AG10803 (cell line): ENCODE measurements at places on chromosomes 7 and 10.

DNA sequence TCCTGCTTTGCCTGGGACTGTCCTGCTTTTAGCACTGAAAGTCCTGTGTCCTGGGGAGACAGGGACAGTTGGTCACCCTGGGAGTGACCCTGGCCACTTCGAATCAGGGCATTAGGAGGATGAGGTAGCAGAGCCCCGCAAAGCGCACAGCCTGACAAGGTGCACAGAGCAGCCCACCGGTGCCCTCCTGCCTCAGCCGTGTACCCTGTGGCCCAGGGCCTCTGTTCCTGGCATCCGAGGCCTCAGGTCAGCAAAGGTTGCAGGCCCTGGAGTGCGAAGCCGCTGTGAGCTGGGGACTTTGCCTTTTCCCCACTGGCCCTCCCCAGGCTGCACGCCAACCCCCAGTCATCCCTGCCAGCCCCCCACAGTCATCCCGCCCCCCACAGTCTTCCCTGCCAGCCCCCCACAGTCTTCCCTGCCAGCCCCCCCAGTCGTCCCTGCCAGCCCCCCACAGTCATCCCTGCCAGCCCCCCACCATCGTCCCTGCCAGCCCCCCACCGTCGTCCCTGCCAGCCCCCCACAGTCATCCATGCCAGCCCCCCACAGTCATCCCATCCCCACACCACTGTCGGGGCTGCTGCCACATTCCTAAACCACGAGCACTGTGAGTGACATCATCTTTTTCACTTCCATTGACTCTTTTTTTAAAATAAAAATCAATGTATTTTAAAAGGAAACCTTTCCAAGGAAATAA, 91.8 kb downstream of the RGS10 start:
- peak; percentile 12 for DNase-seq

DNA sequence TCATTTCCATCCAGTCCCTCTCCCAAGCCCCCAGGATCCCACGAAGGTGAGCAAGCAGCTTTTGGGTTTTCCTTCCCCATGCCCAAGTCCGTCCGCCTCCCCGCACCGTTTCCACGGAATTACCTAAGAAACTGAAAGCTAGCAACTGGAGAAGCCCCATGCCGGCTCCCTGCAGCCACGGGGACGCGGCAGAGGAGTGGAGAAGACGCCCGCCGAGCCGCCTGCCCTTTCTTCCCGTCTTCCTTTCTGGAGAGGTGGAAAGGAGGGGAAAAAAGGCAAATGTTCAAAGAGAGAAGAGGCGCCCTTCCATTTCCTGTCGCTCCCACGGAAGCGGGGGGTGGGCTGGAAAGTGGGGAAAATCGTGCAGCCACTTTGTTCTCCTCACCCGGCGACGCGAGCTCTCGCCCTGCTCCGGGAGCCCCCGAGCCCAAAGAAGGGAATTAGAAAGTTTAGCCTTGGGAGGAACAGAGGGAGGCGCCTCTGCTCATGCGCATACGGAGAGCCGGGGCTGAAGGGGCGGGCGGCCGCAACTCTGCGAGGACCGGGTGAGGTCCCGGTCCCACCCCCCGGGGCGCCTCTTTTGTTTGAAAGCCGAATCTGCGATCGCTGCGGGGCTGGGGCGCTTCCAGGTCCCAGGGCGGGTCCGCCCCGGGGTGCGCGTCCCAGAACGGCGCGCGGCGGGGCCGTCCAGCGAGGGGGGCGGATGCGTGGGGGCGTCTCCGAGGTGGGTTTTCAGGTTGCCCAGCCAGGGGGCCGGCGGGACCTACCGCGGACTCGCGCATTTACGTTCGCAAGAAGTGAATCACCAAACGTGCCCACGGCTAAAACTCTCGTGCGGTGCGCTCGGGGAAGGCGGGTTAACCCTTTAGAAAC, at the start of gene LAMB1:
TSS of gene LAMB1 (minus strand) at position 436 of the 873 bp plus-strand sequence. CDS start at position 160, 276 bp downstream.
- peak; percentile 64 for DNase-seq

DNA sequence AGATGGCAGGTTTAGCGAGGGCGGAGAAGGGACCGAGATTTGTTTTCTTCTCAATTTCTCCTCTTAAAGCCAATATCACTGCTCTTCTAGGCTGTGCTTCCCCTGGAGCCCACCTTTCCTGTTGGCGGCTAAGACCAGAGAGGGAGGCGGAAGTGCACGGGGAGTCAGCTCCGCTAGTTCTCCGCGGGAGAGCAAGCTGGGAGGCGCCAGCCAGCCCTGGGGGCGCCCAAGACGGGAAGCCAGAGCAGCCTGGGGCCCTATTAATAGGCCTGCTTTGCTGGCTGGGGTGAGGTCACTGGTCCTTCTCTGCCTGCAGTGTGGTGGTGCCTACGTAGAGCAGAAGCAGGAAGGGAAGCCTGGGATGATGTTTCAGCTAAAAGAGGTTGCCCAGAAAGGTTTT, 61.6 kb downstream of the LSM5 start:
- DNase-seq: no peak

DNA sequence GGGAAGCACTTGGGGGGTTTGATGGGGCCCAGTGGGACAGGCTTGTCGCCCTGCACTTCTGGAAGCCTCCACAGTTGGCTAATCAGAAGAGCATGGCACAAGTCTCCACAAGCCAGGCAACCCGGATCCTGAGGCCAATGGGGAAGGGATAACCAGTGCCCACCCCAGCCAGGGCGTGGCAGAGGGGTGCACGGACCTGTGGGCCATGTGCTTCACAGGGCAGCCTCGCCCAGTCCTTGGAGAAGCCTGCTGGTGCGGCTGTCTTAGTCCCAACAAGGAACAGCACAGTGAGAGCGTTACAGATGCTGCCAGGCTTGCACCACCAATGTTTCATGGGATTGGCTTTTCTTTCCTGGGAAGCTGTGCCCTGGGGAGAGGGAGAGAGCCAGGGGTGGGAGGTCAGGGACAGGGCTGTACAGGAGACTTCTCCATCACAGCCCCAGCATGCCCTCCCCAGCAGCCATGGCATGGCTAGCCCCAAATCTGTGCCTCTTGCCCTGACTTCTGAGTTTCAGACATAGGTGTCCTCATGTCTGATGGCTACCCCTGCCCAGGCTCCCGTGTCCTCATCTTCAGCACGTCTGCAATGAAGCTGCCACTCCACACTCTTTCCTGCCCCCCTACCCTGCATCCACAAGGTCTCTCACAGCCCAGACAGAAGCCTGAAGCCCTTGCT, 116.0 kb downstream of the PTPN20 start:
- DNase-seq: no peak

GRCh38 chr7:34013421-34013820, 108.1 kb downstream of the BMPER start:
- no peak for DNase-seq

DNA sequence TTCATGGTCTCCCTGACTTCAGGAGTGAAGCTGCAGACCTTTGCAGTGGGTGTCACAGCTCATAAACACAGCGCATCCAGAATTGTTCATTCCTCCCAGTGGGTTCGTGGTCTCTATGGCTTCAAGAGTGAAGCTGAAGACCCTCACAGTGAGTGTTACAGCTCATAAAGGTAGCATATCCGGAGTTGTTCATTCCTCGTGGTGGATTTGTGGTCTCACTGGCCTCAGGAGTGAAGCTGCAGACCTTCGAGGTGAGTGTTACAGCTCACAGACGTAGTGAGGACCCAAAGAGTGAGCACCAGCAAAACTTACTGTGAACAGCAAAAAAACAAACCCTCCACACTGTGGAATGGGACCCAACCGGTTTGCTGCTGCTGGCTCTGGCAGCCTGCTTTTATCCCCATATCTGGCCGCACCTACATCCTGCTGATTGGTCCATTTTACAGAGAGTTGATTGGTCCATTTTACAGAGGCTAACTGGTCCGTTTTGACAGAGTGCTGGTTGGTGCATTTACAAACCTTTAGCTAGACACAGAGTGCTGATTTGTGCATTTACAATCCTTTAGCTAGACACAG, 308.8 kb downstream of the PTPRN2 start:
- no peak for DNase-seq

DNA sequence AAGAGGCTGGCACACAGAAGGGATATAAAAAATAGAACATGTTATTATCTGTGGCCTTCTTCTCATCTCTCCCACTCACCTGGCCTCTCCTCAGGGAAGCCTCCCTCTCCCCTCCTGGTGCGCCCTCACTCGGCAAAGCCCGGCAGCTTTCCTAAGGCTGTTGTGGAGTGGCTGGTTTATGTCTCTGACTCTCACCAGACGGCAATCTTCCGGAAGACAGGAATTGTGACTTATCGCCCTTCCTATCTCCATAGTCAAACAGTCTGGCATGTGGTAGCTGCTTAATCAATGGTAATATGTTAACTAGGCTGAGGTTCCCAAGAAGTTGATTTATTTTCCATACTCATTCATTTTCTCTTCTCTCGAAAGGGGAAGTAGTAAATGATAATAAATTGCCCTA, 78.7 kb downstream of the ATXN7L1 start:
- DNase-seq: no peak

- DNase-seq: no peak
These were observed at the start of gene ZNF727 for GRCh38 chr7:64045301-64046040. Gene ZNF727, plus strand, starts transcription at chr7:64045434. Its CDS starts 188 bp downstream, at chr7:64045622.

DNA sequence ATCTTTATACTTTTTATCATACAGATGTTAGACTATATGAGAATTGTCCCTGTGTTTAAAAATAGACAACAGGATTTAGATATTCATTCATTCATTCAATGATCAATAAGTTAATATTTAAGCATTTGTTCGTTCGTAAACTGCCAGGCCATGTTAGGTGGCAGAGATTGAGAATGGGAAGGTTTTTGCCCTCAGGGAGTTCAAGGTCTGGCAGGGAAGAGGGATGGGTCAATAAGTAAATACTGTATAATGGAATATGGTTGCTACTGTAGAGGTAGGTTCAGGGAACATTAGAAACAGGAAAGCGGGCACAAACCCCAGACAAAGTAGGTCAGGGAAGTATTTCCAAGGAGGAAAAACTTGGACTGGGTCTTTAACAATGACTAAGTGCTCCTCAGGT, 64.6 kb downstream of the SEM1 start:
- no peak for DNase-seq

GRCh38 chr10:93820434-93820833, 62.7 kb downstream of the LGI1 start:
- peak; percentile 13 for DNase-seq

- peak; percentile 46 for DNase-seq
These were observed 39.5 kb downstream of the RSU1 start for GRCh38 chr10:16777473-16778370.

- no peak for DNase-seq
These were observed 31.1 kb upstream of the LYZL1 start for GRCh38 chr10:29257784-29258135.

- peak; percentile 73 for DNase-seq
These were observed 117.9 kb downstream of the FANK1 start for GRCh38 chr10:126014309-126014708.

GRCh38 chr7:26071622-26072456, 80.2 kb upstream of the NFE2L3 start:
- no peak for DNase-seq

GRCh38 chr7:84076219-84076618, 118.4 kb downstream of the SEMA3A start:
- DNase-seq: no peak

- DNase-seq: no peak
These were observed 39.0 kb downstream of the COL17A1 start for GRCh38 chr10:104046651-104047050.

DNA sequence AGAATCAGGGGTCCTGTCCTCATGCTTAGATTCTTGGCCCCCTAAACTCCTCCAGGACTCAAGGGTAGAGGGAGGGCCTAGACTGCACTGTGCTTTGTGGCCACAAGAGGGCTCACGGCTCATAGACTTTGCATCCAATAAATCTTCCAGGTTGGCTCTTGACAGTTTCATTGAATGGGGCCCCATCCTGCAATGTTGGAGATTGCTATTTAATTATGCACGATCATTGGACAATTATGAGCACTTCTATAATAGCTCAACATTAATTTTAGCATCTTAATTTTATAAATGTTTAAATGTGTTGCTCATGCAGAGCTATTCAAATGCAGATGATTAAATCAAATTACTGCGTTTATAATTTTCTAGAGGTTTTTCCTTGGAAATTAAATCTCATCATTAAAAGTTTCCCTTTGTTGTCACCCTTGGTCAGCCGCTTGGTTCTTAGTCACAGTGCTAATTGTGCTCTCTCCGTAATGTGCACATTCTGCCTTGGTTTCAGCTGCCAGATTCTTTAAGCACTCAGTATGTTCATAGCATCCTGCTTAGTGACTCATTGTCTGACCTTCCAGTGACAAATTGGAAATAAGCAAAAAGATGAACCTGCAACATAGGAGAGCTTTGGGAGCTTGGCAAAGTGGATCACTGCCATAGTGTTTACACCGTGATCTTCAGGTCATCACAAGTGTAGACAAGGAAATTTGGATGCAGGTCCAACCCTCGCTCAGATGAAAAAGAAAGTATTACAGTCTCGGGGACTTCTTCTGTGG, 33.4 kb upstream of the PLPP4 start:
- DNase-seq: peak; percentile 83

- no peak for DNase-seq
These were observed 10.1 kb downstream of the GPR146 start for GRCh38 chr7:1054438-1054837.

DNA sequence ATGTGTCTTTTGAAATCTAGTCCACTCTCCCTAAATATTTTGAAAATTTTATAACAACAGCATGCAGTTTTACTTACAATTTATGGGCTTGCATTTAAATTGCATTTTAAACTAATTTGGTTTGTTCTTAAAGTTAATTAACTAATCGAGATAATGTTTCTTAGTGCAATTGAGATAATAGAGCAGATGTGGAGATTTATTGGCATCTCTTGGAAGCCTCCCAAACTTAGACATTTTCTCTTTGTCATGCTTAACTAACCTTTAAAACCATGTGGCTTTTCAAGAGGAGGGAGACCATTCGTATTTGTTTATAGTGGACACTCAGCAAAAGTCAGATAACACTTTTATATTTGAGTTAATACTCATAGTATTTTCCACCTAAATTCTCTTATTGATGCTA, 887.0 kb upstream of the CELF2 start:
- no peak for DNase-seq

DNA sequence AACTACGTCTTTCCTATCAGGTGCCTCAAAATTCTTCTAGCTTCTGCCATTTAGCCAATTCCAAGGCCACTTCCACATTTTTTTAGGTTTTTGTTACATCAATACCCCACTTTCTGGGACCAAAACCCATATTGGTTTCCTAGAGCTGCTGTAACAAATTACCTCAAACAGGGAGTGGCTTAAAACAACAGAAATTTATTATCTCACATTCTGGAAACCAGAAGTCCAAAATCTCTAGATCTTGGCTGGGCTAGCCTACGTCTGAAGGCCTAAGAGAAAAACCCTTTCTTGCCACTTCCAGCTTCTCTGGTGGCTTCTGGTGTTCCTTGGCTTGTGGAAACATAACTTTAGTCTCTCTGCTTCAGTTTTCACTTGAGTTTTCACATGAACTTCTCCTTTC, 85.1 kb upstream of the BMPER start:
- DNase-seq: no peak

DNA sequence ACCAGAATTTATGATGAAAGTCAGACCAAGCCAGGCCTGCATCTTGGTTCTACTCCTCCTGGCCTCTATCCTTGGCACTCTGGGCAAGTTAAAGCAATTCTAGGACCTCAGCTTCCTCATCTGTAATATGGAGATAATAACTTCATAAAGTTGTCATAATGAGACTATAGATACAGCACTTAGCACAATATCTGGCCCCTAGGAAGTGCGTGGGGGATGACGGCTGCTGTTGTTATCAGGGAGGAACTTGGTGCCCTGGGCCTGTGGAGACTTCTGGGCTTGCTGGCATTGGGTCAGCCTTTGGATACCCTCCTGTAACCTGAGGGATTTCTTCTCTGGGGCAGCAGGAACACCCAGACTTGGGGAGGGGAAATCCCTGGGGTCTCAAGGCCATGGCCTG, 27.6 kb downstream of the PFKFB3 start:
- DNase-seq: no peak
